ENCODE measurements at places on chromosomes 7 and 10.

DNA sequence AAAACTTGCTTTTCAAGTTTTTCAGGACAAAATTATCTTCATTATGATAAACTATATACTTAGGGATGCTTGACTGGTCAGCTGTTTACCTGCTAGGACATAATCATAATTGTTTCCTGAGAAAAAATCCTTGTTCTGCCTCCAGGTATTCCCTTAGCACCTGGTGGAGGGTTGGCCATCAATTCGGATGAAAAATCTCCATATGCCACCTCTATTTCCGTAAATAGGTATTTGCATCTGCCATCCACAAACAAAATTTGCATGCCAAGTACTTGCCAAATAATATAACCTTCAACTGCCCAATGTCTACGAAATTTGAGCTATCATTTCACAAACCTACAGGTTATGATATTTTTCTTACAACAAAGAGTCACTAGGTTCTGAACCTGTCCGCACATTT lies 126.2 kb downstream of the RNF133 start:
- DNase-seq: no peak

GRCh38 chr7:99409192-99409572 lies 413 bp downstream of the BUD31 start:
- DNase-seq: no peak

DNA sequence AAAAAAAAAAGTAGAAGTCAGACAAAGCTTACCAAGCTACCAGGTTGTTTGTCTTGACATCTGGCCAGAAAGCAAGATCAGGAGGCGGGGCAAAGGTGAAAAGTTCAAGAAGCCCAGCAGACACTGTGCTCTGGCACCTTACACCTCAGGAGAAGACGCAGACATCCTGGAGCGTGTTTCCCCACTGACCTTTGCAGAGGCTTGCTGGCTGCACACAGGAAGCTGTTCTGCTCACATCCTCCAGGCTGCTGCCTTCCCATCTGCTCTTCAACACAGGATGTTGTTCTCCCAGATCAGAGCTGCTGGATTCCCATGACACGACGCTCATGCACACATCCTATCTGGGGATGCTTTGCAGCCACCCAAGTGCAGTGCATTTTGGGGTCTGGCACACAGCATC lies 174.4 kb upstream of the KIAA1217 start:
- DNase-seq: no peak

DNA sequence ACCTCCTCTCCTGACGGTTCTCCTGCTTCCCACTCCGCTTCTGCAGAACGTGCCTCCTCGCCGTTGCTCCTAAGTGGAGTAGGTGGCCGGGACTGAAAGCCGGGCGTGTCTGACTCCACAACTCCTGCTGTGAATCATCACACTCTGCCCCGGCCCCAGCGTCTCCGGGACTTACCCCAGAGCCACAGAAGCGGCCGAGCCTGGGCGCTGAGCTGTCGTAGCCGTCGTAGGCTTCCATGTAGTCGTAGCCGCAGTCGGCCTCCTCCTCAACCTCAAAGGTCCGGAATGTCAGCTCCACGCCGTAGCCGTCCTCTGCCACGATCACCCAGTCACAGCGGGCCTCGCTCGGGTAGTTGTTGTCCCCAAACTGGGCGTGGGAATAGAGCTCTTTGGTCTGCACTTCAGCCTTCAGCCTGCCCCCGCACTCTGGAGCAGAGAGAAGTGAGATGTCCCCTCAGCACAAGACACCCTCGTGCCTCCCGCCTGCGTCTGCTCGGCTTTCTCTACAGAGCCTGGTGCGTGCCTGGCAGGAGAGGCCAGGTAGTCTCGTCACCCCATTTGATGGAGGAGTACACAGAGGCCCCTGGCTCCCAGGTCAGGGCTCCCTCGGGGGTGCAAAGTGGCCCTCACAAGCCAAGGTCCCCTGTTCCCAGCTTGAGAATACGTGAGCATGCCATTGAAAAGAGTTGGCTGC lies 11.2 kb upstream of the OPALIN start:
- no peak for DNase-seq

DNA sequence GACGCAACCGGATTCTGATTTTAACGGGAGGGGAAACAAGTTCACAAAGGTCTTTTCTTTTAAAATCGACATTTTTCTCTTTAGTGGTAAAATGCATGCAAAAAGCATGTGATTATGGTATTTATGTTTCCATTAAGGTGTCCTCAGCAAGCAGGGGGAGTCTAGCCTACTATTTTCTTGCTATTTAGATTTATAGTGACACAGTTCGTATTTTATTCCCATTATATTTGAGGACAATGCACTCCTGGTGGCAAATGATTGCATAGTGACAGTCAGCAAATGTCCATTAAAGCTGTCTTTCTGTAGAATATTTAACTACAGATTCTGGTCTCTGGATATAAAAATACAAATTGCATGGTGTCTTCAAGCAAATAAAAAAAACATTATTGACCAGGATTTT lies 554.2 kb downstream of the PARD3 start:
- no peak for DNase-seq

DNA sequence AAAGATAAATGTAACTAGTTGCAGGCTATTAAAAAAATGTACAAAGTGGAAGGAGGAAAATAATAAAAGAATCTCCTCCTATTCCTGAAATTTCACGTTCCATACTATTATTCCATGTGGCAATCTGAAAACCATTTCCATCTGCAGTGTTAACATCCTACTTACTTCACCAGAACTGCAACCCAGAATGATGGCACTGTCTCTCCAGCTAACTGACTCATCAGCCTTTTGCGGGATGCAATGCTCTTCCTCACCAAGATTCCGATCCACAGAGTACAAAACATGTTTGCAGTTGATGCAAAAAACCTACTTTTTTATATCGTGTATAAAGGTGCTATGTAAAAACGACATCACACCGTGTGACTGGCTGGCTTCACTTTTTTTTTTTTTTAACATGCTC lies 50.8 kb downstream of the ESYT2 start:
- no peak for DNase-seq

- DNase-seq: no peak
These were observed 6.4 kb downstream of the UBTD1 start for GRCh38 chr10:97505152-97505551.

DNA sequence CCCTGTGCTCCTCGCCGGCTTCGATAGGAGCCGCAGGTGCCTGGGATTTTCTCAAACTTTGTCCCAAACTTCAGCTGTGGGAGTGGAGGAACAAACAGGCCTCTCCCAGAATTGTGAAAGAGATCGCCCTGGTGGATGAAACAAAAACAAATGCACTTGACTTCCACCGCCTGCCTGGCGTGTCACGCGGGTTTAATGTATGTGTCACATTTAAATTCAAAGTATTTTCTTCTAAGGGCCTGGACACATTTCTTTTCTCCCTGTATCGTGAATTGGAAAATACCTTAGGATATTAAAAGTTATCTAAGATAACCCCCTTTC lies 694 bp upstream of the WASL start:
- no peak for DNase-seq

- DNase-seq: no peak
These were observed 4.2 kb downstream of the GLRX3 start for GRCh38 chr10:130140425-130140824.

GRCh38 chr10:33087152-33087551 lies 129.1 kb upstream of the ITGB1 start:
- no peak for DNase-seq

DNA sequence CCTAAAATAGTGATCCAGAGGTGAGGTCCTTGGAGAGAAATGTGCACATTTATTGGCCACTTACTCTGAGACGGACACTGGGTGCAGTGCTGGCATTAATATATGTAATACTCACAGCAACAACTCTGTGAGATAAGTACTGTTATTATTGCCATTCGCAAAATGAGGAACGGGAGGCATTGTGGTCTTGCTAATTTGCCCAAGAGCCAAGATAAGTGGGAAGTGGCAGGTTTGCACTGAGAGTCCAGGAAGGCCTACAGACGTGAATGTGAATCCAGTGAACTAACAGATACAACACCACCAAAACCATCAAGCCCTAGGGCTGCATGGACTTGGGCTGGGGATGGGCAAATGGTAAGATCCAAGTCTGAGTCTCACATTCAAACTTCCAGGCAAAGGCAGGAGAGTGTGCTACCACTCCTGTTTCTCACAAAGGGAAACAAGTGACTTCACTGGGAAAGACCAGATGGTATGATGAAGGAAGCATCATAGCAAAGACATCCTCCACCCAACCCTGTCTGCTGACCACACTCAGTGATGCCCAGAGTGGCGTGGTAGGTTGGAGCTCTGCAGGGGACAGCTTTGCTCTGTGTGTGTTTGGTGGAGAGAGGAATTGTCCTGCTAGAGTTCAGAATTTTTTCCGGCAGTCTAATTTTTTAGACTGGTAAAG lies 19.2 kb downstream of the TMEM273 start:
- DNase-seq: no peak

DNA sequence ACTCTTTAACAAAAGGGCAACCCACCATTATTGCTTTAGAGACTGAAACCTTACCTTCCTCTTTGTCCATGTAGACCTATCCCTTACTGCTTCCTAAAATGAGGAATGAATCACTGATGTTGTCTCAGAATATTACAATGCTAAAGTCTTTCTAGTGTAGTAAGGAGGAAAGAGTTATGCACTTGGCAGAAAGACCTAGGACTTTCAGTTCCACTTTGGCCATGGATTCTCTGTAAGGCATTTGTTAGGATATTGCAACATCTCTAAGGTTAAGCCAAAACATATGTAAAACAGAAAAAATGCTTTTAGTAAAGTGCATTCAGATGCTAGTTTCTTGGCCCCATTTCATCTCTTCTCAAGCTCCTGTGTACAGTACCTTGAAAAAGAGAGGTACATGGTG lies 230.9 kb downstream of the PARD3 start:
- DNase-seq: no peak

- no peak for DNase-seq
These were observed 16.7 kb downstream of the HABP2 start for GRCh38 chr10:113569576-113569975.

- DNase-seq: no peak
These were observed 1021.3 kb downstream of the XPNPEP1 start for GRCh38 chr10:108901781-108902618.

- DNase-seq: no peak
These were observed 246.6 kb downstream of the ADRA2A start for GRCh38 chr10:111323389-111323966.

GRCh38 chr10:68897336-68897741 lies 3.8 kb upstream of the DDX50 start:
- DNase-seq: peak; percentile 17

DNA sequence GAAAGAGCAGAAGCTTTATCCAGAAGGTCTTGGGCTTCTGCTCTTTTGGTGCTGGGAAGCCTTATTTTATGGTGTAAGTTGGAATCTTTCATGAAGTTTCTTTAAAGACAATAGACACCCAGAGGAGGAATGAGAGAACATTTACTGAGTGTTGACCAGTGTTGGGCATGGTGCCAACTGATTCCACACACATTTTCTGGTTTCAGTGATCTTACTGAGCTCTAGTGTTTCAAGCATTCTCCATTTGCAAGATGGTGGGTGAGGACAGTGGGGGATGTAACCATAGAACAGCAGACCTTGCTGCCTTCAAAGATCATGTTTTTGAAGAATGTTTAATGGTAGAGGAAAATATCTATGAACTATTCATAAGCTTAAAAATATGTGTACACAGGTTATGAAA lies 114.6 kb downstream of the LRMDA start:
- DNase-seq: no peak

DNA sequence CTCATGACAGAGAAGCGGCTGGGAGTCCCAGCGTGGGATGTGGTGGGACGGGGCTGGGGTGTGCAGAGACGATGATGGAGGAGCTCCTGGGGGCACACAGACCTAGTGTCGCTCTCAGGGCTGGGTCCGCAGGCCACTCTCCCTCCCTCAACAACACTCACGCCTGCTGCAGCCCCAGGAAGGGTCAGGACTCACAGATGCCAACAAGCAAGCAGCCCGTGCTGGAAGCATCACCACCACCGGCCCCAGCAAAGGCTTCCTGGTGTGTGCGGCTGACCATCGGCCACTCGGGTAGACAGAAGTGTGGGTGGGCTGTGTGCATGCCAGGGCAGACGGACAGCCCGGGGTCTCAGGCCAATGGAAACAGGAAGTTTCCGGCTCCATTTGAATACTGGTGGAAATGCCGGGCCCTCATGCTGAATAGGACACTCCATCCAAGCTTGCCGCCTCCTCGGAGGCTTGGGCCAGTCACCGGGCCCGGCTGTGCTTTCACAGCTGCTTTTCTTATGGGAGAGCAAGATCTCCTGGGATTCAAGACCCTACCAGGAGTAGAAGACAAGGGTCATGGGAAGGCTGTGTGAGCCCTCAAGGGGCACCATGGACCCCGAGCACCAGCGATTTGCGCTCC lies 178.1 kb downstream of the ELFN1 start:
- DNase-seq: no peak

DNA sequence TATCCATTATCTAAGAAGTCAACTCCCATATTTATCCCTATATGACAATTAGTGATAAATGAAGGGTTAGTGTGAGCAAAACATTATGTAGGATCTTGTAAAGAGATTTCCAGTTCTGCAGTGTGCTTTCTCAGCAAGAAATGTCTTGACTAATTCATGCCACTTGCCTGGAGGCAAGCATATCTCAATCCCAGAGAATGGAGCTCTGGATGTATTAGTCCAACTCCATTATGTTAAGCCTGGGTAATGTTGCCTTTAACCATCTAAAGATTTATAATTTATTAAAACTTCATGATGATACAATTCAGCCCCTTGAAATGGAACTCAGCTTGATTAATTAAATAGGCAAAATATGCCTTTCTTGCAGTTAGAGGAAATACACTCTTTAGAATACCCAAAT lies 1079.9 kb upstream of the LRRTM3 start:
- no peak for DNase-seq

GRCh38 chr10:103192451-103193106 lies 493 bp downstream of the NT5C2 start:
- DNase-seq: peak; percentile 48

DNA sequence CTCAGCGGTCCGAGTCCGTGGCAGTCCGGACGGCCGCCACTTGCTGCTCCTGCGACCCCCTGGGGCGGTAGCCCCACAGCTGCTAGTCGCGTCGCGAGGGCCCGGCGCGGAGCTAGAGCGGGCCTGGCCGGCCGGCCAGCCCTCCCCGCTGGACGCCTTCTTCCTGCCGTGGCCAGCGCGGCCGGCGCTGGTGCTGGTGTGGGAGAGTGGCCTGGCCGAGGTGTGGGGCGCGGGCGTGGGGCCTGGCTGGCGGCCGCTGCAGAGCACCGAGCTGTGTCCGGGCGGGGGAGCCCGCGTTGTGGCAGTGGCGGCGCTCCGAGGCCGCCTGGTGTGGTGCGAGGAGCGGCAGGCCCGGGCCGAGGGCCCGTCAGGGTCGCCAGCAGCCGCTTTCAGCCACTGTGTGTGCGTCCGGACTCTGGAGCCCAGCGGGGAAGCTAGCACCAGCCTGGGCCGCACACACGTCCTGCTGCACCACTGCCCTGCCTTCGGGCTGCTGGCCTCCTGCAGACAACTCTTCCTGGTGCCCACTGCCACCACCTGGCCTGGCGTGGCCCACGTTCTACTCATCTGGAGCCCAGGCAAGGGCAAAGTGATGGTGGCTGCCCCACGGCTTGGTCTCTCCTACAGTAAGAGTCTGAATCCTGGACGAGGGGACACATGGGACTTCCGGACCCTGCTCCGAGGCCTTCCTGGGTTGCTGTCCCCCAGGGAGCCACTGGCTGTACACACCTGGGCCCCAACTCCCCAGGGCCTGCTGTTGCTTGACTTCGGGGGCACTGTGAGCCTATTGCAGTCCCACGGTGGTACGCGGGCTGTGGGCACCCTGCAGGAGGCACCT lies 631 bp downstream of the HPS6 start:
- DNase-seq: peak; percentile 5
